ENCODE measurements at places on chromosomes 3 and 15. TPM values are rescaled to one million over a fixed set of nuclear protein-coding genes. Genes with fewer than 3 reads are reported as not detected.

The AP3S2 gene
- total RNA-seq, result 38.5 TPM

The TP53BP1 gene
- total RNA-seq, result 74.5 TPM

The DUOXA2 gene
- not detected for total RNA-seq

The NMD3 gene
- total RNA-seq, result 55.5 TPM

The TUSC7 gene
- not detected for total RNA-seq

The ALG1L2 gene
- 0.94 TPM for total RNA-seq

The ENTPD3 gene
- total RNA-seq, result not detected

The HRH1 gene
- 0.74 TPM for total RNA-seq

The ARID3B gene
- 110 TPM for total RNA-seq

The CFAP20DC gene
- total RNA-seq, result 4.5 TPM

The SCN11A gene
- total RNA-seq, result 0.17 TPM

The SLC6A1 gene
- not detected for total RNA-seq

The CACNA2D3 gene
- 3.2 TPM for total RNA-seq

The MANF gene
- total RNA-seq, result 148 TPM

The RARRES1 gene
- total RNA-seq, result 0.81 TPM

The C2CD4A gene
- total RNA-seq, result not detected

The LRRC31 gene
- total RNA-seq, result not detected

The CASR gene
- total RNA-seq, result 0.02 TPM

The CCDC80 gene
- total RNA-seq, result 4.6 TPM

The SIDT1 gene
- not detected for total RNA-seq

The SLC2A2 gene
- total RNA-seq, result not detected

The BSN gene
- 2.4 TPM for total RNA-seq

The SOX14 gene
- total RNA-seq, result 0.57 TPM

The KBTBD12 gene
- not detected for total RNA-seq

The TTC21A gene
- total RNA-seq, result 2.3 TPM

The CA12 gene
- 0.68 TPM for total RNA-seq

The RTP4 gene
- total RNA-seq, result not detected

The TPRG1 gene
- 0.20 TPM for total RNA-seq

The PRTG gene
- total RNA-seq, result 4.4 TPM

The LYZL4 gene
- total RNA-seq, result not detected

The SMCO1 gene
- total RNA-seq, result not detected

The CYP1A2 gene
- total RNA-seq, result not detected

The ETFA gene
- total RNA-seq, result 94.2 TPM

The TTLL13 gene
- not detected for total RNA-seq

The EPHA6 gene
- total RNA-seq, result 0.48 TPM

The HRG gene
- not detected for total RNA-seq

The SPESP1 gene
- total RNA-seq, result not detected

The DOCK3 gene
- total RNA-seq, result 7.0 TPM

The CRELD1 gene
- 17.2 TPM for total RNA-seq

All from H9 (cell line).